ENCODE measurements at places on chromosomes 3 and 15.

DNA sequence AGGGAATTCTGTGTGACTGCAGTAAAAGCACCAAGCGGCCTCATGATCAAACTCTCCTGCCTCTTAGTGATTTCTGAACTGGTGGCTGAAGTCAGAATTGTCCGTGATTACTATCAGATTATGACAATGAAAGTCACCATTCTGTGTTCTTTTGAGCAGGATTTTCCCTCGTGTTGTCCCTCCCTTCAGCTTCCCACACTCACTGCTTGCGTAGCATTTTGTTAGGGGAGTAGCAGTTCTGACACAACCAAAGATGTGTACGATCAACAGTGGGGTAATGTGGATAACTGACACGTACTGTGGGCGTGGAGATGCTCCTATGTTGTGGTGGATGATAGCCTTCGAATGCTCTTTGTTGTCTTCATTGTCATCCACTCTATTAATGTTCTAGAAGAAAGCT is 67.8 kb upstream of the ICE2 start:
- no peak for DNase-seq

DNA sequence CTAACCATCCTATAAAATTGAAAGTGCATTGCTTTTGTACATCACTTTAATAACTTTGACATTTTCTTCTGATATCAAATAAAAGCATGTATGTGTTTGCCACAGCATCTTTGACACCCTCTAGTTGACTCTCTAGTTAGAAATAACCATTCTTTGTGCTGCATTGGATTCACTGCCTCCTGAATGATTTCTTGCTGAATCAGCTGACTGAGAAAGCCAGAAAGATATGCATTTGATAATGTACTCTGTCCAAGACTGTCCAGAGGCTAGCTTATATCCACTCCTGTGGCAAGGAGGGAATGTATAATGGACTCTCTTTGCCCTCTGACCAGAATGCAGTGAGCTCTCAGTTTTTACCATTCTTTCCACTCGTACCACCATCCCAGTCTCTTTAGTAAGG is 6.2 kb downstream of the RAB11A start:
- DNase-seq, result no peak

- no peak for DNase-seq
Observed at GRCh38 chr3:126445506-126445905, 30.2 kb downstream of the ZXDC start.

GRCh38 chr15:31300981-31301672 is 25.5 kb upstream of the KLF13 start:
- DNase-seq, result no peak

- DNase-seq, result no peak
Observed at GRCh38 chr3:143502081-143502480, 346.2 kb downstream of the SLC9A9 start.

GRCh38 chr3:32992310-32992686 is 40.9 kb downstream of the CCR4 start:
- DNase-seq, result no peak

DNA sequence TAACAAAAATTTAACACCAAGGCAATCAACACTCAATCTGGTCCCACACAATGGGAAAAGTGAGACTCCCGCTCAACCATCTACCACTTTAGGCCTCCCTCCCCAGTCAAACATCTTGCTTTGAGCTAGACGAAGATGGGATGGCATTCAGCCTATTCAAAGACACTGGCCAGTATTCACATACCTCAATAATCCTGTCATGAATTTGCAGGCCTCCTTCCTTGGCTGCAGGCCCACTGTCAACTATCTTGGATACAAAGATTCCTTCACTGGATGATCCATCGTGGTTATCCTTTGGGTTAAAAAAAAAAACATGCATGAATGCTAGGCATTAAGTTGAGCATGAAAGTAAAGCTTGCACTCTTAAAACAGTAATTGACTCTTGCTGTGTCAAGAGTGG is 22.6 kb downstream of the PDZRN3 start:
- DNase-seq, result no peak

GRCh38 chr3:30107531-30107930 is 498.9 kb upstream of the TGFBR2 start:
- DNase-seq, result no peak

- no peak for DNase-seq
Observed at GRCh38 chr15:52246686-52247431, 48.7 kb downstream of the MYO5C start.

- DNase-seq, result no peak
Observed at GRCh38 chr3:34300621-34301020, 502.2 kb downstream of the PDCD6IP start.

DNA sequence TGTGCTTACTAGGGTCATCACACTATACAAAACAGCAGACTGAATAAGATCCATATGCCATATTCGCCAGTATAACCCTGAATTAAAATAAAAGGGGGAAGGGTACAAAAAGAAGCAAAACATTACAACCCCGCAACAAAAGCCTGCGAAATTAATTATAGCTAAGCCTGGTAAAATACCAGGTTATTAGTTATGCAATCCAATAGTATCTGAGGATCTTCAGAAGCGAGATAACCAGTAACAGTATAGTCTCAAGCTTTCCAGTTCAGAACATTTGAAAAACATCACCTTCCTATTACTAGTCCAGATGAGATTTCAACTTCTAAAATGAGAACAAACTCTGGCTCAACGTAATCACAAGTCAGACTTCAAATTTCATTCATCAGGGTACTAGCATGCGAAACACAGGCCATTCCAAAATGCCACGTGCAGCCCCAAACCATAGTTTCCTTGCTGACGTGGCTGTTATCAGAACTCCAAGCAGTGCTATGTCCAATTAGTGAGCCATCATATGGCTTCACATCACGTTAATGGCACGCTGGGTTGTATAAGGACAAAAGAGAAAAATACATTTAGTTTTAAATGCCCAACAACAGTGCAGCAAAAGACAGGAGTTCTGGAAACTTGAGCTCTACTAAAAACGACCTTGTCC is 1.1 kb downstream of the SSR3 start:
- peak; percentile 23 for DNase-seq

- DNase-seq, result no peak
Observed at GRCh38 chr15:25456196-25456595, 17.4 kb upstream of the UBE3A start.

- no peak for DNase-seq
Observed at GRCh38 chr15:38460543-38460942, 6.6 kb downstream of the FAM98B start.

DNA sequence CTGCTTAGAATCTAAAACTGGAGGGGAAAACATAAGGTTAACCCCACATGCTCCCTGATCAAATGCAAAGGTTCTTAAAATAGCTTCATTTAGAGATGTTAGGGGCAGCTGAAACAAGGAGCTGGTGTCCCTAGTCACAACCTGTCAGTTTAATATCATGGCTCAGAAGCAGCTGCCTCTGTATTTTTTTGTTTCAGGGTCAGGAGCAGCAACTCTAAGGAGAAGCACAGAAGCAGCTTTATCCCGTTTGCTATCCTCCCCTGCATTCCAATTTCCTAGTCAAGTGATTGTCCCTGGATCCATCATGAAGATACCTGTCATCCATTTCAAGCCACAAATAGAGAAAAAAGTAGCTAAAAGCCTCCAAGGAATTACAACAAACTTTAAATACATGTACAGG is 4.1 kb downstream of the FILIP1L start:
- no peak for DNase-seq
